ENCODE measurements at places on chromosomes 5 and 9.

GRCh38 chr9:99387431-99387830, 165.3 kb downstream of the SEC61B start:
- no peak for DNase-seq

- no peak for DNase-seq
Observed at GRCh38 chr5:169826618-169827017, 153.7 kb downstream of the INSYN2B start.

DNA sequence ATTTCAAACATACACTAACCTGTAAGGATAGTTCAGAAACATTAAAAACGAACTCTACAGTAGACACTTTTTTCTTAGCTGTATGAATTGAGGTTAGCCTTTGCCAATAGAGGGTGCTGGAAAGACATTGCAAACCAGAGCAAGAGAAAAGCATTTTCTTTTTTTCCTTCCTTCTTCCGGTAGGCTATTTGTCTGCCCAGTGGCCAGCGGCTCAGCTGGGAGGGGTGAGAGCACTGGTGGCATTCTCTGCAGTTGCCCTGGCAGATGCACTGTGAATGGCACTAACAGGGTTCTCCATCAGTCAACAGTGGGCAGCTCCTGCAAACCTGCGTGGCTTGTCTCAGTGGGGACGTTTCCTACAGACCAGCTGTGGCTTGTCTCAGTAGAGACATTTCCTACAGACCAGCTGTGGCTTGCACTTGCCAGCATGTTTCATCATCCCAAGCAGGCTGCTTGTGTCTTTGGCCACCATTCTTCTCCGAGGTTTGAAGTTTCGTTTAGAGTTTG, 984.5 kb upstream of the CDH18 start:
- DNase-seq: peak; percentile 12

DNA sequence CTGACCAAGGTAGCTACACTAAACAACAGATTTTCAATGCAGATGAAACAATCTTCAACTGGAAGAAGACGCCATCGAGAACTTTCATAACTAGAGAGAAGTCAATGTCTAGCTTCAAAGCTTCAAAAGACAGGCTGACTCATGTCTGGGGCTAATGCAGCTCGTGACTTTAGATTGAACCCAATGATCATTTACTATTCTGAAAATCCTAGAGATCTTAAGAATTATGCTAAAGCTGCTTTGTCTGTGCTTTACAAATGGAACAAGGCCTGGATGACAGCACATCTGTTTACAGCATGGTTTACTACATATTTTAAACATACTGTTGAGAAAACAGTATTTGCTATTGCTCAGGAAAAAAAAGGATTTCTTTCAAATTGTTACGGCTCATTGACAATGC, 54.9 kb downstream of the RICTOR start:
- no peak for DNase-seq

DNA sequence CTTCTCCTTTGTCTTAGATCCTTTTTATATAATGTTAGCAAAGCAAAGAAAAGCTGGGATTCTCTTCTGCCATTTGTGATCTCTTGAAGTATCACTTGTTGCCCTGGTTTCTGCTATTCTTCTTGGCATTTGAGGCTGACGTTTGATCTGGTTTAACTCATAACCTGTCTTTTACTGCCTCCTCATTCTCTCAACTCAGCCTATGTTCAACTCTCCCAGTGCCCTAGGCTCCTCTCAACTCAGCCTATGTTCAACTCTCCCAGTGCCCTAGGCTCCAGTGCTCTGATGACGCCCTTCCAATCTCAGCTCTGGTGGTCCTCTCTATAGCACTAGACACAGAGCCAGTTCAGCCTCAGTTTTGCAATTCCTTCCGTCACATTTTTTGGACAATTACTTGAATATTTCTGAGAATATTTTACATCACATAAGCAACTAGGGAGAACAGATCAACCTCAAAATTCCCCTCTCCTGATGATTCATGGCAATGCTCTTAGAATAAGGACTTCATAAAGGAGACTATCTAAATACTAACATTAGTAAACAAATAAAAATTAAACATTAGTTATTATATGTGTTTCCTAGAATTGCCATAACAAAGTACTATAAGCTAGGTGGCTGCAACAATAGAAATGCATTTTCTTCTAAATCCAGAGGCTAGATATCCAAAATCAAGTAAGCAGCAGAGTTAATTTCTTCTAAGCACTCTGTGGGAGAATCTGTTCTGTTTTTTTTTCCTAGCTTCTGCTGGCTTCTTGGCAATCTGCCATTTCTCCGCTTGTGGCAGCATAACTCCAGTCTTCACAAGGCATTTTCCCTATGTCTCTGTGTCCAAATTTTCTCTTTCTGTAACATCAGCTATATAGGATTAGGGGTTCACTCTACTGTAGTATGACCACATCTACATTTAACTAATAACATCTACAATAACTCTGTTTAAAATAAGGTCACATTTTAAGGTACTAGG, 662.1 kb upstream of the FTMT start:
- DNase-seq: no peak

GRCh38 chr5:581266-581665, 30.9 kb upstream of the CEP72 start:
- DNase-seq: no peak

DNA sequence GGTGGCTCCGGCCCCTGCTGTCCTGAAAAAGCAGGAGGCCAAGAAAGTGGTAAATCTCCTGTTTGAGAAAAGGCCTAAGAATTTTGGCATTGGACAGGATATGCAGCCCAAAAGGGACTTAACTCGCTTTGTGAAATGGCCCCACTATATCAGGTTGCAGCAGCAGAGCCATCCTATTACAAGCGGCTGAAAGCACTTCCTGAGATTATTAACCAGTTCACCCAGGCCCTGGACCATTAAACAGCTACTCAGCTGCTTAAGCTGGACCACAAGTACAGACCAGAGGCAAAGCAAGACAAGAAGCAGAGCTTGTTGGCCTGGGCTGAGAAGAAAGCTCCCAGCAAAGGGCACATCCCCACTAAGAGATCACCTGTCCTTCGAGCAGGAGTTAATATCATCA, 89.7 kb downstream of the MLLT3 start:
- DNase-seq: no peak

DNA sequence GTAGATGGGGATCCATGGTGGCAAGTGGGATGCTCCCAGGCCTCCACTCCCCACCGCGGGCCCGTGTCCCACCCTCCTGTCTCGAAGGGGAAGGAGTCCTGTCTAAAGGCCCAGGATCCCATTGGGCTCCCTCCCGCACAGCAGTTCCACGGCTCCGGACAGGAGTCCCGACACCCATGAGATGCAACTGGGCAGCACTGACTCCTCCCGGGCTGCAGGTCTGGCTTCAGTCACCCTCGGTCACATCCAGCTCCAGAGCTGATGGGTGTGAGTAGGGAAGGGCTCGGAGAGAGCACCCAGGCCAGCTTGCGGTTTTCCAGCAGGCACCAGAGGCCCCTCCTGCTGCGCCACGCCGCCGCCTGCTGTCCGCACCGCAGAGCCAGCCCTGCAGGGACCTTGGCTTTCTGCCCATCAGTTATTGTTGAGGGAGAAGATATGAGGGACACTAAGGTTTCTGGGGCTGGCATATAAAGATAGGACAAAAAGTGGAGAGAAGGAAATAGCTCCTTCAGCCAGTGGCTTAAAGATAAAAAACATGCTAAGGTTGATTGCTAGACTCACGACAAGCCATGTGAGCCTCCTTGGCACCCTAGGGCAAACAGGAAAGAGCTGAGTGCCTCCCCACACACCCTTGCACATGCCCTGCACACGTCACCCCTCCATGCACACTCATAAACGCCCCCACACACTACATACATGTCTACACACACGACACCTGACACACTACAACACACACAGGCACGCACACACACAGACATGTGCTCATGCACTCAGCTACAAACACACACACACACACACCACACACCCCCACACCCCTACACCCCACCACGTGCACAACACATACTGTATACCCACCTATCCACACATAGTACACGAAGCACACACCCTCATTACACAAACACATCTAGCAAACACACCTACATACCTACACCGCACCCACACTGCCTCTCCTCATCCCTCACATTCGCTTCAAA, 79.0 kb downstream of the AK8 start:
- DNase-seq: no peak

GRCh38 chr9:27382975-27383374, 86.0 kb upstream of the EQTN start:
- no peak for DNase-seq

- DNase-seq: no peak
Observed at GRCh38 chr5:32506201-32506661, 61.7 kb upstream of the ZFR start.

- no peak for DNase-seq
Observed at GRCh38 chr5:9347541-9348295, 198.2 kb downstream of the SEMA5A start.

- no peak for DNase-seq
Observed at GRCh38 chr9:1331546-1332038, 281.4 kb downstream of the DMRT2 start.

- DNase-seq: no peak
Observed at GRCh38 chr5:92402045-92402444, 1018.9 kb upstream of the ARRDC3 start.

DNA sequence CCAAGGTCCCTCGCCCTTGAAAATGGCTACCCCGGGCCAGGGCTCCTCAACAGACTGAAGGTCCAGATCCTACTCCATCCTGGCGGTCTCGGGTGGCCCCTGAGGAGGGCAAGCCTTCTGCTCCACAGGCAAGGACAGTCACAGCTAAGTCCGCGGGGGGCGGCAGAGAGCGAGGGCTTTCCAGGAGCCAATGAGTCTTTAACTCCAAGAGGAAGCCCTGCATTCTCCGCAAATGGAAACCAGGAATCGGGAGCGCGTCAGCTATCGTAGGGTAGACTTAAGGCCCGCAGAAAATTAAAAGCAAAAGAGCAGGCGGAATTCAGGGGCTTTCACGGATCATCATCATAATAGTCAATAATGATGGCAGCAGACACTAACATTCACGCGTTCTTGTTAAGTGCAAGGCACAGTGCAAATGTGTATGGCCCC, 87.8 kb upstream of the TNFAIP8 start:
- DNase-seq: peak; percentile 74

DNA sequence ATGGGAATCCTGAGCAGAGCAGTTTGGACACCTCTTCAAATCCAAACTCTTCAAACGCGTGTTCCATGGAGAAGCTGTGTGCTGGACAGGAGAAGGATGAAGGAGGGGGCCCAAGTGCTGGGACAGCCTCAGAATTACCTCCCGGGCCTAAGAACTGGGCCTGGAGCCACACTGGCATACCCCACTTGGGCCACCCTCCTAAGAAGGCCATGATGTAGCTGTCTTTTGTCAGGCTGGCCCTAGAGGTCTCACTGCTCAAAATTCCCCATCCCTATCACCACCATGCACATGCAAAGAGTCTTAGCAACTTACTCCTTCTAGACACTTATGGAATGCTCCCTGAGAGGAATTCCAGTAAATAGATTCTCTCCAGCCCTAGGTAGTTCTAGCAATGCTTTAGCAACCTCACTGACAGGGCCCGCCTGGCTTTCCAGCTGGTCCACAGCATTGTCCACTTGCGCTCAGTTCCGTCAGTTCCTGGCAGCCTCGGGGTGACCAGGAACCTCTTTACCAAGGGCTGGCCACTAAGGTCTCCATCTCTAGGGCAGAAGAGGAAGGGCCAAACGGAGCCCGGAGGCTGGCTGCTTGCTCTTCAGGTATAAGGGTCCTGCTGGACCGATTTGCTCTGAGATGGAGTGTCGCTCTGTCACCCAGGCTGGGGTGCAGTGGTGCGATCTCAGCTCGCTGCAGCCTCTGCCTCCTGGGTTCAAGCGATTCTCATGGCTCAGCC, 75.3 kb downstream of the RGS3 start:
- no peak for DNase-seq

- no peak for DNase-seq
Observed at GRCh38 chr5:96743805-96744204, 63.9 kb downstream of the ERAP1 start.

DNA sequence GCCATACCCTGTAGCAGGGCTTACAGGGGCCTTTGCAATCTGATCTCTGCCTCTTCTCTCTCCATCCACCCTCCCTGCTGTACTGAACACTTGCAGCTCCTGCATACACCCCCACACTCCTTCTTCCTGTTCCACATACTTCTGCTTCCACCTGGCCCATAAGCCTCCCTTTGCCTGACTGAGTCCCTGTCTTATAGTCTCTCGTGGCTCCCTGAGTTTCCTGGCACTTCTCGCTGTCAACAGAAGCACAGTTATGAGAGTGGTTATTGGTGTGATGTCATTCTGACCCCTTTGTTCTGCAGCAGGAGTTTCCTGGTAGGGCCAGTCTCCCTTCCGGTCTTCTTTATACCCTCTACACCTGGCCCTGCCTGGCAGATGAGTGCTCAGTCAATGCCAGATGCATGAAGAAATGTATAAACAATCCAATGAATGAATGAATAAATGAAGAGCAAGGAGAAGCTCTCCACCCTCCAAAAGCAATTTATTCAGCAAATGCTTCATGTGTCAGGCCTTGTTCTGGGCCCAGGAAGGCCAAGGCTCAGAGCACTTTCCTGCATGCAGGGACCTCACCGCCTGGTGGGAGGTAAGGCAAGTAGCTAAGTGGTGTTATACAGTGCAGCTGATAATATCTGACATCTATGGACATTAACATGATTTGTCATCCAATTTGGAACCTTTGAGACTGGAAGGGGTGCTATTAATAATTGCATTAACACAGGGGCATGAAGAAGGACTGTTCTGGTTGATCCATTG, 20.5 kb upstream of the CSF1R start:
- no peak for DNase-seq

- peak; percentile 32 for DNase-seq
Observed at GRCh38 chr5:123036391-123037103, at the start of gene PPIC. PPIC (minus strand) TSS chr5:123036725; CDS start chr5:123036625, 100 bp downstream.

DNA sequence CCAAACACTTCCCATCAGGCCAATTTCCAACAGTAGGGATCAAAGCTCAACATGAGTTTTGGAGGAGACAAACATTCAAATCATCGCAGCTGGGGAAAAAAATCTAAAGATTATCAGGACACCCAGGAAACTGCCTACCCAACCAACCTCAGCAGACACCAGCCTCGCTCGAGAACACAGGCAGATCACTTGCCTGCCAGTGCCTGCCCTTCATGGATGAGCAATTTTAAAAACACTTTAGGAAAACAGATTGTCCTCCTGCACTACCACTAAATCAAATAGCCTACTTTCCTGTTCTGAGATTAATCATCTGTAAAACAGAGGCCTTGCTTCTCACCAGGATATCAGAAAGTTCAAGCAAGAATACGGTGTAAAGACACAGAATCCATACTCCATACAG, 14.7 kb upstream of the TMEM174 start:
- DNase-seq: no peak

- no peak for DNase-seq
Observed at GRCh38 chr9:8905731-8906130, 1106.2 kb upstream of the DMAC1 start.
